Transverse colon (tissue), 4 donors: ENCODE measurements at places on chromosomes 1 and 21. TPM values are rescaled to one million over a fixed set of nuclear protein-coding genes. Genes with fewer than 3 reads are reported as not detected.

Gene PIP5K1A
- 50.5 TPM for total RNA-seq

Gene HAO2
- not detected for total RNA-seq

Gene SLC44A3
- total RNA-seq: 20.6 TPM

Gene LPAR3
- total RNA-seq: 4.1 TPM

Gene ITPKB
- 57.6 TPM for total RNA-seq

Gene ASCL5
- not detected for total RNA-seq

Gene SPRR2B
- total RNA-seq: not detected

Gene SYTL1
- total RNA-seq: 9.2 TPM

Gene FAAP20
- total RNA-seq: 48.6 TPM

Gene CELA3A
- total RNA-seq: not detected

Gene LDLRAD1
- not detected for total RNA-seq

Gene CA6
- total RNA-seq: not detected

Gene LCE3D
- total RNA-seq: not detected

Gene PTAFR
- total RNA-seq: 3.2 TPM
